ENCODE measurements at places on chromosomes 6 and 20. TPM values are rescaled to one million over a fixed set of nuclear protein-coding genes. Genes with fewer than 3 reads are reported as not detected.

The RNF114 gene
- 60.1 TPM for total RNA-seq

The SLC52A3 gene
- not detected for total RNA-seq

The CST4 gene
- not detected for total RNA-seq

The SIM1 gene
- total RNA-seq: not detected

The HLA-DRA gene
- total RNA-seq: 14.0 TPM

The WFDC12 gene
- not detected for total RNA-seq

The TMC2 gene
- not detected for total RNA-seq

The SNX5 gene
- 230 TPM for total RNA-seq

The OR5V1 gene
- total RNA-seq: not detected

The RIPPLY2 gene
- total RNA-seq: not detected

- no peak for DNase-seq
These were observed 77.3 kb downstream of the ECT2L start for GRCh38 chr6:138873191-138873590.

- DNase-seq: no peak
These were observed 72.9 kb upstream of the GLP1R start for GRCh38 chr6:38975621-38976049.

GRCh38 chr6:127117979-127118297 lies 533 bp upstream of the RSPO3 start:
- DNase-seq: no peak

- no peak for DNase-seq
These were observed 82.8 kb downstream of the HMGCLL1 start for GRCh38 chr6:55496201-55496600.

DNA sequence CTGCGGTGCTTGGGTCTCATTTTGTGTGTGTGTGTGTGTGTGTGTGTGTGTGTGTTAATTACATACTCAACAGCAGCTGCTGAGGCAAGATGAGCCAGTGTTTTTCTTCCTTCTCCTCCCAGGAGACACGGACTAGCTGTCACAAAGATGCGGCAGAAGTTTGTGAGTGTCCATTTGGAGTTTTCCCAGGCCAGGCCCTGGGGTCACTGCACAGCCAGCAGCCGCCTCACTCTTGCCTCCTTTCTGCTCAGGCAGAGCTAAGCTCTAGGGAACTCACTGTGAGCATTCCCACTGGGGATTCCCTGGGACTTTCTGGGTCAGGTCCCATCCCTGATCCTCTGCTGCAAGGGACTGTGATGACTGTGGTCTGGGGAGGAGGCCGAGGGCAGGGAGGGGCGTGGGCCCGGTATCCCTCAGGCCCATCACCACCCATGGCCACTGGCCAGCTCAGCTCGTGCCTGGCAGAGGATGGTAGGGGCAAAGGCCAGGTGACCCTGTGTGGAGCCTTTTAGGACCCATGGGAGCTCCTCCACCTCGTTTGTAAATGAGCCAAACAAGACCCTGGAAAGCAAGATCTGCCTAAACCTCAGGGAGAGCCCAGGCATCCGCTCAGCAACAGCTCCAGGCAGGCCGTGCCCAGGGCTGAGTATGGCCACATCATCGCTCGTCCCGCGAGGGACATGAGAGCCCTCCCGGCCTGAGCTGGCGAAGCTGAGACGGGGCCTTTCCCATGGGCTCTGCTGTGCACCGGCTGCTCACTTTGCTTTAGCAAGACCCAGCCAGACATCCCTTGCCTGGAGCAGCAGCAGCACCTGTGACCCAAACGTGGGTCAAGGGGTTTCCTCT lies 102.0 kb downstream of the PSMB1 start:
- DNase-seq: no peak

DNA sequence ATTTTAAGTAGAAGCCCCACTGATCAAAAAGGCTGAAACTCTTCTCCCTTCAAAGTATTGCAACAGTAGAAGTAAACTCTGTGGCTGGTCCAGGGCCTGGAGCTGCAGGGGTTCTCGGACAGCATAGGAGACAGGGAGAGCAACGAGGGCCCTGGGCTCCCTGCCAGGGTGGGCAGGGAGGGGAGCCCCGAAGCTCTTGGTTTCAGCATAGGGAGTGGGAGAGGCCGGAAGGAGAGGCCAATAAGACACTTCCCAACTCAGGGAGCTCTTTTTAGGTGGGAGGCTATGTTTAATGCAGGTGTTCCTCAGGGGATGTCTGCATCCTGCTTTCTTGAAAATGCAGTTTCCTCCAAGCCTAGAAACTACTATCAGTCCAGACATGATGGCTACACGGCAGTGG lies 91.1 kb downstream of the LY86 start:
- no peak for DNase-seq

- peak; percentile 44 for DNase-seq
These were observed 237.2 kb upstream of the PRND start for GRCh38 chr20:4484379-4484997.

- DNase-seq: no peak
These were observed 47.2 kb downstream of the SYNJ2 start for GRCh38 chr6:158028876-158029275.

GRCh38 chr6:13392462-13392861 lies 64.1 kb upstream of the TBC1D7 start:
- no peak for DNase-seq

DNA sequence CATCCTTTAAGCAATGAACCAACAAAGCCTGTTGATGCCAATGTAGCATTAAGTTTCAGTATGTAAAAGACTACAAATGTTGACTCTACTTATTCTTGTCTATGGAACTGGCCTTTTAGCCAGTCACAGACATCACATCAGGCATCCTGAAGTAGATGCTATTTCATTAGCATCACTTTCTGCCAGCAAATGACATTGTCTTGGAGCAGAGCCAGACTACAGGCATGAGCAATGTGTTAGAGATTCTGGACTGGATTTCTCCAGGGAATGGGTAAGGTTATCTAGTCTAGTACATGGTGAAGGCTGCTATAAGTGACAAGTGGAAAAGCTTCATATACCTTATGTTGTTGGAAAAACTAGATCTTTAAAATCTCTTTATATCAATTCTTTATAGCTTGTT lies 142.9 kb downstream of the ADGRB3 start:
- DNase-seq: no peak

GRCh38 chr6:21648475-21649050 lies 55.0 kb downstream of the SOX4 start:
- no peak for DNase-seq

DNA sequence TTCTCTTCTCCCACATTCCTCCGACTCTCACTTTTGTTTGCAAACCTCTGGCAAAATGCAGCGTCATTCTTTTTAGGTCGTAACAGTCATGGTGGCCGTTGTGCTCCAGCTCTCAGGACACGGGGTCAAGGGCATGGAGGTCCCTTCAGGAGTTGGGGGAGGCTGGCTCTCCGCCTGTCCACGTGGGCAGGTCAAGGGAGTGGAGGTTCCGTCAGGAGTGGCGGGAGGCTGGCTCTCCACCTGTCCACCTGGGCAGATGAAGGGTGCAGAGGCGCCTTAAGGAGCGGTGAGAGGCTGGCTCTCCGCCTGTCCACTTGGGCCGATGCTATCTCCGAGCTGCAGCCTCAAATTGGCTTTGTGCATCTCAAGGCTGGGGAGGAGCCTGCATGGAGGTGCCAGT lies 98.0 kb downstream of the ERMARD start:
- no peak for DNase-seq

DNA sequence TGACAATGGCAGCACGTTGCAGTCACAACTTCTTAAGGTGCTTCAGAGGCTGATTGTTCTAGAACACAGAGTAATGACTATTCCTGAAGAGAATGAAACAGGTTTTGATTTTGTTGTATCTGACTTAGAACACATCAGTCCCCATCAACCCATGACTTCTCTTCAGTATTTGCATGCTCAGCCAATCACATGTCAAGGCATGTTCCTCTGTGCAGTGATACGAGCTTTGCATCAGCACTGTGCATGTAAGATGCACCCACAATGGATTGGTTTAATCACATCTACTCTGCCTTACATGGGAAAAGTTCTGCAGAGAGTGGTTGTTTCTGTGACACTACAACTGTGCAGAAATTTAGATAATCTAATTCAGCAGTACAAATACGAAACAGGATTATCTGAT lies 54.3 kb downstream of the PGM3 start:
- DNase-seq: no peak

- DNase-seq: peak; percentile 18
These were observed 49.1 kb upstream of the DST start for GRCh38 chr6:56691814-56692213.

DNA sequence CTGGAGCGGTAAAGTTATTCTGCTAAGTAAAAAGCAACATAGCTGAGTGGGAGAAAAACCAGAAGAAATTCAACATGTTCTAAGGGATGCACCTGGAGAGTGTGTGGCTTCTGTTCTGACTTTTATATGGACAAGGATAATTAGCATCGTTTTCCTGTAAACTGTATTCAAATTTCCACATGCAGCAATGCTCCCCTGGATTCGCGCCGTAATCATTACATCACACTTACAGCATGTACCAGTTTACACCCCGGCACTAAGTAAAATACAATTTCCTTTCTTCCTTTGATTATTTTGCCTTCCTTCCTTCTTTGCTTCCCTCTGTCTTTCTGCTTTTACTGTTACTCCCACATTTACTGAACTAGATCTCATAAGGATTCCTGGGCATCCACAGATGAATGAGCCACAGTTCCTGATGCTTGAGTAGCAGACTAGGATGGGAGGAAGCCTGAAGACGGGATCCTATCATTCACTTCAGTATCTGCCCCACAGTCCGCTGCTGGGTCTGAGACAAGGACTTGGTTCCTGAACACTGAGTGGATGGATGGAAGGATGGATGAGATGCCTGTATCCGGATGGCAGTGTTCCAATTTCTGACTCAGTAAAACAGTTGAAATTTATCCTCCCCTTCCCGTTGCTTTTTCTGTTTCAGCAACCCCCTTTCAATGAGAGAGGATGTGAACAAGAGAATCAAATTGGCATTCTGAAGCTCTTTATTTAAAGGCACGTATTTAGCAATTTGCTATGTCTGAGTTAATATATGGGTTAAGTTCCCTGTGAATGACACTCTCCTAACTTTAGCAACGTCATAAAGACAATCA lies 174.6 kb downstream of the GJA10 start:
- no peak for DNase-seq

GRCh38 chr6:5044866-5045265 lies 40.3 kb upstream of the PPP1R3G start:
- DNase-seq: peak; percentile 22

DNA sequence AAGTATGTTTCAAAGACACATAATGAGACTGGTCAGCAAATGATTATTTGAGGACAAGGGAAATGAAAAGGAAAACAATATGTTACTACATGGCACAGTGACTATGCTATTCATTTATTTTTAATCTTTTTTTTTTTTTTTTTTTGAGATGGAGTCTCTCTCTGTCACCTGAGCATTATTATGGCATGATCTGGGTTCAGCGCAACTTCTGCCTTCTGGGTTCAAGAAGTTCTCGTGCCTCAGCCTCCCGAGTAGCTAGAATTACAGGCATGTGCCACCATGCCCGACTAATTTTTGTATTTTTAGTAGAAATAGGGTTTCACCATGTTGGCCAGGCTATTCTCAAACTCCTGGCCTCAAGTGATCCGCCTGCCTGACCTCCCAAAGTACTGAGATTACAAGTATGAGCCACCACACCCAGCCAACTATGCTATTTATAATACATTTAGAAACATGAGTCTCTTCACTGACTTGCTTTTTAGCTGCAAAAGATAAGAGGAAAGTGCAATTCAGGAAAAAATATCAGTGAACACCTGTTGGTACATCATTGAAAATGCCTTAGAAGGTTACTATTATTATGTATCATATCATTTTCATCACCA lies 3.4 kb downstream of the CALHM4 start:
- no peak for DNase-seq

DNA sequence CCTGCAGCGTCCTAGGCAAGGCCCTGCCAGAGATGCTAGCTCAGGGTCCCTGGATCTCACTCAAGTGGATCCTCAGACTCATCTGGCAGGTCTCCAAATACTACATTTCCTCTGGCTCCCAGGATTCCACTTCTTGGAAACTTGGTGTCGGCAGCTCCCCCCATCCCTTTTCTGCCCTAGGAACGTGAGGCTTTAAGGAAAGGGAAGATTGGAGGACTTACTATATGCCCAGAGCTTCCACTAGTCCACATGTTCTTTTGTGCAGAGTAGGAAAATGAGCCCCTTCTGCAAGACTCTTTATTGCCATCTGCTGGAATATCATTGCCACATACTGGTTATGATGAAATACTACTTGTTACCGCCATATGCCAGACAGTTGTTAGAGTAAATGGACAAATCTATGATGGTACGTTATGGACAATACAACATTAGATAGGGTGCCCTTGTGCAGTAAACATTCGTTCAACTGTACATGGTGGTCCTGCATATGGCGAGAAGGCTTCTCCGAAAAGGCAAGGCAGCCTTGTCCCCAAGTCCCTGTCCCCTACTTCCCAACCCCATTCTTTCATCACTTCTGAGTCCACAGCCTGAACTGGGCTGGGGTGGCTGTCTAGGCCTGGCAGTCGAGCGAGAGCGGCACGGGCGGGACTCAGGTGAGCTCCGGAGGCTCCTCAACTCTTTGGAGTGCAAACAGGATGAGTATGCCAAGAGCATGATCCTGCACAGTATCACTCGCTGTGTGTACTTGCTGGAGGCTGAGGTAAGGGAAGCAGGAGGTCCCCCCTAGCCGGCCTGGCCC lies 780 bp downstream of the ARMC12 start:
- peak; percentile 80 for DNase-seq

DNA sequence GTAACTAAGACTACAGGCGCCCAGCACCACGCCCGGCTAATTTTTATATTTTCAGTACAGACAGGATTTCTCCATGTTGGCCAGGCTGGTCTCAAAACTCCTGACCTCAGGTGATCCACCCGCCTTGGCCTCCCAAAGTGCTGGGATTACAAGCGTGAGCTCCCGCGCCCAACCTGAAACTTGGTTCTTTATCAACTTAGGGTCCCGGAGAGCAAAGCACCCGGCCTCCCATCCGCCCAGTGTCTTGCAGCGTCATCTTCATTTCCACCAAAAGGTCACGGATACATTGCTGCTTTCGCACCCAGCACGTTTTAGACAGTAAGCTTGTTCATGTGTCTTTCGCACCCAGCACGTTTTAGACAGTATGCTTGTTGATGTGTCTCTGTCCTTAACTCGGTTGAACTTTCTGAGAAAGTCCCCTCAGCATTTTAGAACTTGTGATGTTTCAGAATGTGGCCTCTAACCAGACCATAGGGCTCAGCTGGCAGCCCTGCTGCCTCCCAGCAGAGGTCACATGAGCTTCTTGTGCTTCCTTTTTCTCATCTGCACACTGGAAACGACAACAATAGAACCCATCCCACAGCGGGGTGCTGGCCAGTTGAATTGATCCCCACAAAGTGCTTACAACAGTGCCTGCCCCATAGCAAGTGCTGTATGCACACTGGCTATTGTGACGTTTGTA lies 48.8 kb downstream of the PRR18 start:
- no peak for DNase-seq

GRCh38 chr20:57455386-57455785 lies 64.2 kb downstream of the RBM38 start:
- no peak for DNase-seq
